ENCODE measurements at places on chromosomes 1 and 21.

DNA sequence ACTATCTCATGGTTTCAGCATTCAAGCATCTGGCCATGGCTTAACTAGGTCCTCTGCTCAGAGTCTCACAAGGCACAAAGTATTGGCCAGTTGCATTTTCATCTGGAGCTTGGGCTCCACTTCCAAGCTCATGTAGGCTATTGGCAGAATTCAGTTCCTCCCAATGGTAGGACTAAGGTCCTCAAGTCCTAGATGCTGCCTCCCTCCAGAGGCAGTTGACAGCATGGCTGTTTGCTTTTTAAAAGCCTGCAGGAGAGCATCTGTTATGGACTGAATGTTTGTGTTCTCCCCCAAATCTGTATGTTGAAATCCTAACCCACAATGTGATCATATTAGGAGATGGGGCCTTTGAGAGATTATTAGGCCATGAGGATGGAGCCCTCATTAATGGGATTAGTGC lies 38.0 kb upstream of the HLX start:
- DNase-seq = no peak
- H3K36me3 ChIP-seq = no peaks in the 10 kb centered on the region
- no peak overlapping the region for H3K4me3 ChIP-seq
- H3K27ac ChIP-seq = no peak overlapping the region
- no peaks in the 10 kb centered on the region for H3K27me3 ChIP-seq

- no peaks in the 10 kb centered on the region for H3K27me3 ChIP-seq
- no peak overlapping the region for H3K27ac ChIP-seq
- peaks cover 26% of the 10 kb centered on the region for H3K36me3 ChIP-seq
- no peak overlapping the region for H3K4me3 ChIP-seq
- no peaks in the 10 kb centered on the region for H3K4me1 ChIP-seq
- no peak for DNase-seq
These were observed 11.2 kb downstream of the AGO1 start for GRCh38 chr1:35894183-35894582.

- DNase-seq = no peak
- no peaks in the 10 kb centered on the region for H3K36me3 ChIP-seq
- H3K27me3 ChIP-seq = no peaks in the 10 kb centered on the region
- H3K27ac ChIP-seq = no peak overlapping the region
- H3K4me3 ChIP-seq = no peak overlapping the region
- H3K4me1 ChIP-seq = peaks cover 2% of the 10 kb centered on the region
These were observed 25.9 kb upstream of the GNPAT start for GRCh38 chr1:231214918-231215680.

GRCh38 chr1:200733907-200734306 lies 4.8 kb upstream of the CAMSAP2 start:
- no peaks in the 10 kb centered on the region for H3K27me3 ChIP-seq
- no peaks in the 10 kb centered on the region for H3K36me3 ChIP-seq
- peaks cover 9% of the 10 kb centered on the region for H3K4me1 ChIP-seq
- DNase-seq = no peak
- H3K27ac ChIP-seq = no peak overlapping the region

DNA sequence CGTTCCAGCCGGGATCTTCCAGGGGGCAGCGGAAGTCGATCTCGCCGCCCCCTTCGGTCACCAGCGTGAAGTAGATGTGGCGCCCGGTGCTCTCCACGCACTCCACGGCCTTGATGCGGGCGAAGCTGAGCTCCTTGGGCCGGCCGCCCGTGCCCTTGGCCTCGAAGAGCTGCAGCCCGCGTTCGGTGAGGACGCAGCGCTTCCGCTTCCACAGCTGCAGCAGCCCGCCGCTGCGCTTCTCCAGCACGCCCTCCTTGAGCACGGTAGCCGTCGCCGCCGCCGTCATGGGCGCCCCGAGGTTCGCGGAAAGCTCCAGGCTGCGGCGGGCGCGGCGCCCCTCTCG lies 516 bp downstream of the PHLDA3 start:
- no peak for DNase-seq
- no peak overlapping the region for H3K27ac ChIP-seq
- peak overlapping the region; percentile 84 for H3K4me3 ChIP-seq
- H3K4me1 ChIP-seq = peaks cover 16% of the 10 kb centered on the region

DNA sequence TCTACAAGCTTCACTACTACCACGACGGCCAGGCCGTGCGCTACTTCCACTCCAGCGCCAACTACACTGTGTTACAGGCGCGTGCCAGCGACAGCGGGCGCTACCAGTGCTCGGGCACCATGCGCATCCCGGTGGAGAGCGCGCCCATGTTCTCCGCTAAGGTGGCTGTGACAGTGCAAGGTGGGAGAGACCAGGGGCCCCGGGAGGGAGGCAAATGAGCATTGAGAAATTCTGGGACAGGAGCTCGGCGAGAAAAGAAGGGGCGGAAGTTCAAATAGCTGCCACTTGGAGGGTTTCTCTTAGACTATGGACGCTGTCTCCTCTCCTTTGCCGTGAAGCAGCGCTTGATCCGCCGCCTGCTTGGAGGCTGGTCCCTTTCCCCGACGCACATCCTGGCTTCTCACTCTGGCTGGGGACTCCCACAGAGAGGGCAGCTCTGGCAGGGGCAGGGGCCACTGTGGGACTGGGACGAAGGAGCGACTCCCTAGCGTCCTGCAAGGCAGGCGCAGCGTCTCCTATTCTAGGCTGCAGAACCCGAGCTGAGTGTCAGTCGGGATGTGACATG lies 4.6 kb downstream of the FCRLB start:
- H3K36me3 ChIP-seq = no peaks in the 10 kb centered on the region
- H3K27ac ChIP-seq = no peak overlapping the region
- H3K27me3 ChIP-seq = no peaks in the 10 kb centered on the region
- H3K4me1 ChIP-seq = peaks cover 3% of the 10 kb centered on the region

DNA sequence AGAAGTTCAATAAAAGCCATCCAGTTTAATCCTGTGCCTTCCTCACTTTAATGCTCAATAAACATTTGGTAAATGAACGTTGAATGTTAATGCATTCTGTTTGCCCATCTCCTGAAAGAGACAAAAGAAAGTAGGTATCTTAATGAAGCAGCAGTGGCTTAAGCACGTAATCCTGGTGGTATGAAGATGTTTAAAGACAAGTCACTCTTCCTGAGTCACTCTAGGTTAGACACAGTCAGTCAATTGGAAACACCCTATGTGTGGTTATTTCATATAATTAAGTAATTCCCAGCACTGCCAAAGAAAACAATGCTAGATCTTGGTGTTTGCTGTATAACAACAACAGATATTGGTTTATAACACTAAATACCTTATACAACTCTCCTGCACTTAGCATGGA lies 334.0 kb upstream of the FMN2 start:
- no peak overlapping the region for H3K4me3 ChIP-seq
- no peak overlapping the region for H3K27ac ChIP-seq
- peaks cover 7% of the 10 kb centered on the region for H3K4me1 ChIP-seq
- H3K27me3 ChIP-seq = no peaks in the 10 kb centered on the region
- no peak for DNase-seq
- H3K36me3 ChIP-seq = no peaks in the 10 kb centered on the region

- no peak for DNase-seq
- H3K36me3 ChIP-seq = no peaks in the 10 kb centered on the region
- no peak overlapping the region for H3K4me3 ChIP-seq
- H3K27me3 ChIP-seq = no peaks in the 10 kb centered on the region
These were observed 64.5 kb upstream of the CHRM3 start for GRCh38 chr1:239321877-239322276.

DNA sequence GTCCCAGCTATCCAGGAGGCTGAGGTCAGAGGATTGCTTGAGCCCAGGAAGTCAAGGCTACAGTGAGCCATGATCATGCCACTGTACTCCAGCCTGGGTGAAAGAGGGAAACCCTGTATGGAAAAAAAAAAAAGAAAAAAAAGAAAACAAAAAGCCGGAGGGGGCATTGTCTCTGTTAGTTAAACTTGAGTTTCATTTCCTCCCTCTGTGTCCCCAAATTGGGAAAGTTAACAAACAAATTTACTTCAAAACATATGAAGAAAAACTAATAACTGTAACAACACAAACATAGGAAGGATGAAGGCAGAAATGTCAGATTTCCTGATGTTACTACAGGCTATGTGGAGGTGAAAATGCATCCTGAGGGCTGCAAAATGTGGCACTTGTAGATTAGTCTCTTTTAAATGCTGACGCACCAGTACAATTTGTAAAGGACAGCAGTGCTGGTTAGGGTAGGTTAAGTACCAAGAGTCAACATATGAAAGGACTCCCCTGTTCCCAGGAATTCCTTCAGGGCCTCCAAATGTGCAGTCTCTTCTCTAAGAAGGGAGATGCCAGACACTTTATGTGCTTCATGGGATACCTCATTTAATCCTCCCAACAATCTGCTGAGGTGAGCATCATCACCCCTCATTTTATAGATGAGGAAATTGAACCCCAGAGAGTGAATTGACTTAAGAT lies 52.9 kb downstream of the DEGS1 start:
- H3K27me3 ChIP-seq = no peaks in the 10 kb centered on the region
- DNase-seq = no peak
- H3K27ac ChIP-seq = no peak overlapping the region
- no peak overlapping the region for H3K4me3 ChIP-seq
- H3K4me1 ChIP-seq = peaks cover 3% of the 10 kb centered on the region

DNA sequence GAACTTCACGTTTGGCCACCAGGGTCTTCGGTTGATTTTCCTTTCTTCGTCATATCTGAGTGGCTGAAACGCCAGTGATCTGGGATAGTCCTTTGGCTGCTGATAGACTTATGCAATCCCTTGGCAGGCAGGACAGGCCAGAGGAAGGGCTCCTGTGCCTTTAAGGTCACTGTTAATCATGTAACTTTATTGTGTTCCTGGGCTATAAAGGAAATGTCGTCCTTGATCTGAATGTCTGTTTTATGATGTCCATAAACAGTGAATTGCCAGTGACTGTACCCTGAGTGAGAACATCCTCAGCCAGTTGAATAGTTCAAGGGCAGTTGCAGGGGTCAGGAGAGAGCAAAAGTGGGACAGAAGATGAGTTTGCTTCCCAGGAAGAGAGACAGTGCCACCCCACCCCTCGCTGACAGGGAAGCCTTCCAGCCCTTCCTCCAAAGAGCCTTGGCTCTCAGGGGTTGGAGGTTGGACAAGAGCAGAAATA lies 68.0 kb downstream of the PDE9A start:
- no peak overlapping the region for H3K27ac ChIP-seq
- peaks cover 4% of the 10 kb centered on the region for H3K36me3 ChIP-seq
- DNase-seq = no peak
- no peak overlapping the region for H3K4me3 ChIP-seq

DNA sequence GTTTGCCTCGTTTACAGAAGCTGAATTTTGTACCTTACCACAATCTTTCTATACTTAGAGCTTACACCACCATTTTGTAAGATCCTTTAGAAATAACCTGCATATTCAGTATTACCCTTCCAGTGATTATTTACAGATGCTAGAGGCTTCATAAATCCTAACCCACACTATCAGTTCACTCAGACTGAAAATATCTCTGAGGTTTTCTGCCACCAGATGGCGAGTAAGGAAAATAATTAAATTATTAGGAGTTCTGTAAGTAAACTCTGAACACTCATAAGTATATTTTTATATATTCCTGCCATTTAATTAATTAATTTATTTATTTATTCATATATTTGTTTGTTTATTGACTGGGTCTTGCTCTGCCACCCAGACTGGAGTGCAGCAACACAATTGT lies 1635.2 kb downstream of the PLA2G4A start:
- no peaks in the 10 kb centered on the region for H3K4me1 ChIP-seq
- no peak overlapping the region for H3K27ac ChIP-seq
- H3K36me3 ChIP-seq = no peaks in the 10 kb centered on the region
- no peak for DNase-seq
- H3K27me3 ChIP-seq = no peaks in the 10 kb centered on the region

DNA sequence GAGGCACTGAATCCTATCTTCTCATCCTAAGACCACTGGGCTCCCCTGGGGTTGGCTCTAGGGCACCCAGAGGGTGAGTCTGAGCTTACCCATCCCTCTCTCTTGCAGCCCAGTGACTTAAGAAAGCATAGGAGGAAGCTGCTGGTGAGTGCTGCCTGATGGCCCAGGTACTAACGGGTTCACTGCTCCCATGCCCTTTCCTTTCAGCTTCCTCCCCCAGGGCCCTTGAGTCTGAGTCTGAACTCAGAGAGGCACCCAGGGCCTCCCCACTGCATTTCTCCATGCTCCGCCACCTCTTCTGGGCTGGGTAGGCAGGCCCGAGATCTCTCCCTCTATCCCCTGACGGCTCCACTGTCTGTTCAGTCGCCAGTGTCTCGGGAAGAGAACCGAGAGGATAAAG lies 29.7 kb downstream of the PPFIA4 start:
- H3K4me1 ChIP-seq = peaks cover 11% of the 10 kb centered on the region
- H3K4me3 ChIP-seq = no peak overlapping the region
- no peaks in the 10 kb centered on the region for H3K27me3 ChIP-seq
- no peak overlapping the region for H3K27ac ChIP-seq
- no peak for DNase-seq

DNA sequence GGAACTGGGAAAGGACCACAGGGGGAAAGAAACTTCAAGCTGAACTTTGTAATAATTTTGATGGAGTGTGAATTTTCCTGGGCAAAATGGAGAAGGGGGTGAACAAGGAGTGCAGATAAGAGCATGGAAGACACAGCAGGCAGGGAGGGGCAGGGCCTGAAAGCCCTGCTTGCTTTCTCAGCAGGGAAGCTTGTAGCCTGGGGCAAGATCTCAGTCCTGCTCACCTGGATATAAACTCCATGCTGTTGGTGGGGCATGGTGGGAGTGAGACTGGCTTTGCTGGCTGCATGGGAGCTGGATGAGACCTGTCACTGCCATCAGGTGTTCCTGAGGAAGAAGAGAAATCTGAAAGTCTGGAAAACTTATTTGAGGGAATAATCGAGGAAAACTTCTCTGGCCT lies 58.7 kb upstream of the RC3H1 start:
- H3K4me1 ChIP-seq = peaks cover 1% of the 10 kb centered on the region
- H3K4me3 ChIP-seq = no peak overlapping the region
- H3K27me3 ChIP-seq = no peaks in the 10 kb centered on the region
- DNase-seq = no peak

- no peak overlapping the region for H3K4me3 ChIP-seq
- no peak overlapping the region for H3K27ac ChIP-seq
- H3K36me3 ChIP-seq = no peaks in the 10 kb centered on the region
- no peak for DNase-seq
- no peaks in the 10 kb centered on the region for H3K4me1 ChIP-seq
These were observed 101.5 kb upstream of the CACYBP start for GRCh38 chr1:174898102-174898797.

- no peaks in the 10 kb centered on the region for H3K27me3 ChIP-seq
- DNase-seq = no peak
- no peaks in the 10 kb centered on the region for H3K4me1 ChIP-seq
- no peak overlapping the region for H3K4me3 ChIP-seq
- no peaks in the 10 kb centered on the region for H3K36me3 ChIP-seq
These were observed 100.2 kb upstream of the GREM2 start for GRCh38 chr1:240712014-240712731.

DNA sequence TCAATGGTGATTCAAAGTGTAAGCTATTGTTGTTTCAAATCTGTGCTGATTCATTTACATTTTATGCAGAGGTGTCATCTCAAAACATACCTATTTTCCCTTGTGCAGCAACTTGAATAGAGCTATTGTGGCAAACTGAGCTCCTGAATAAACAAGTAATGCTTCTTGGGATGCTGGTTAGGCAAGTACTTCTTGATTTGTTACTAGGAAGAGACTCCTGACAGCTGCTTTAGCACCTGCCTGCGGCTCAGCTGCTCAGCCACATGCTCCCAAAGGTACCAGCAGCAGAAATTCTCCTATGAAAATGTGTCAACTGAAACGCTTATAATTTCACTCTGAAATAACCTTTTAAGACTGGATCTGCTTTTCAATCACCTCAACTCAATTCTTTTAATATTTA lies 352.3 kb downstream of the RYR2 start:
- no peaks in the 10 kb centered on the region for H3K4me1 ChIP-seq
- H3K27me3 ChIP-seq = no peaks in the 10 kb centered on the region
- H3K27ac ChIP-seq = no peak overlapping the region
- DNase-seq = no peak
- H3K36me3 ChIP-seq = no peaks in the 10 kb centered on the region
- H3K4me3 ChIP-seq = no peak overlapping the region

All from neuronal stem cell (in vitro differentiated cells).